Activated naive CD4-positive, alpha-beta T cell treated with anti-CD3 and anti-CD28 coated beads, Interleukin-2, amount 50 U/mL, for 16 hours (primary cell): ENCODE measurements at places on chromosomes 5 and 9.

DNA sequence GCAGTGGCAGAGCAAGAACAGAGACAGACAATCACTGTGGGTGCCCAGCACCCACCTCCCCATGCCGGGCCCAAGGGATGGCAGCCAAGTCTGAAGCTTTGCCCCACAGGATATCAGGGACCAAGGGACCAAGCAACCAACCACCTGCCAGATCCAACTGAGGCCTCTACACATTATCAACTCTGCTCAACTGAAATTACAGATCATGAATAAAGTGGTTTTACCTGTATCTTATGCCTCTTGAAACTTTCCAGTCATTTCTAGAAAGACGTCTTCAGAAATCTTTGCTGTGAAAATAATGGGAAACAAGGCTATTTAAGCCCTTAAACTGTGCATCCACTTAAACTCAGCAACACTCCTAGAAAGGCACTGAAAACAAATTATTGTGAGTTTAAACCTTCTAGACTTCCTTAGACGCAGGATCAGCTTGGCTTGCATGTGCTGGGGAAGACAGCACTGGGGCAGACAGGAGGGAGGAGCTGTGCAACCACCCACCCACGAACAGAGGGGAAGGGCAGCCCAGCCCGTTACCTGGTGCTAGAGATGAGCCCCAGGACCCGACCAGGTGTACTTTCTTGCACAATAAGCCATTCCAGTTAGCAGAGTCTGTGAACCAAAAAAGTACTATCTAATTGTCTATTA, 80.0 kb downstream of the SEMA4D start:
- DNase-seq = no peak

- no peak for DNase-seq
Measured at GRCh38 chr5:160341309-160341870, 29.0 kb upstream of the CCNJL start.

GRCh38 chr5:170362102-170362501, 27.1 kb downstream of the KCNMB1 start:
- no peak for DNase-seq

GRCh38 chr5:169789417-169789940, 152.4 kb downstream of the DOCK2 start:
- DNase-seq = no peak

DNA sequence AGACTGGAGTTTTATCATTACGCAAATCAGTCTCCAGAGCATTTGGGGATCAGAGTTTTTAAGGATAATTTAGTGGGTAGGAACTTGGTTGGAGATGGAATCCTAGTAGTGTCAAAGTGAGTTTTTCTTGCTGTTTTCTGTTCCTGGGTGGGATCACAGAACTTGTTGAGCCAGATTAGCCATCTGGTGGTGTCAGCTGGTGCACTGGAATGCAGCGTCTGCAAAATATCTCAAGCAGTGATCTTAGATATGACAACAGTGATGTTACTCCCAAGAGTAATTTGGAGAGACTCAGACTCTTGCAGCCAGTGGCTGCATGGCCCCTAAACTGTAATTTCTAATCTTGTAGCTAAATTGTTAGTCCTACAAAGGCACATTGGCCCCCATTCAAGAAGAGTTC, 1257.8 kb downstream of the MAT2B start:
- no peak for DNase-seq

DNA sequence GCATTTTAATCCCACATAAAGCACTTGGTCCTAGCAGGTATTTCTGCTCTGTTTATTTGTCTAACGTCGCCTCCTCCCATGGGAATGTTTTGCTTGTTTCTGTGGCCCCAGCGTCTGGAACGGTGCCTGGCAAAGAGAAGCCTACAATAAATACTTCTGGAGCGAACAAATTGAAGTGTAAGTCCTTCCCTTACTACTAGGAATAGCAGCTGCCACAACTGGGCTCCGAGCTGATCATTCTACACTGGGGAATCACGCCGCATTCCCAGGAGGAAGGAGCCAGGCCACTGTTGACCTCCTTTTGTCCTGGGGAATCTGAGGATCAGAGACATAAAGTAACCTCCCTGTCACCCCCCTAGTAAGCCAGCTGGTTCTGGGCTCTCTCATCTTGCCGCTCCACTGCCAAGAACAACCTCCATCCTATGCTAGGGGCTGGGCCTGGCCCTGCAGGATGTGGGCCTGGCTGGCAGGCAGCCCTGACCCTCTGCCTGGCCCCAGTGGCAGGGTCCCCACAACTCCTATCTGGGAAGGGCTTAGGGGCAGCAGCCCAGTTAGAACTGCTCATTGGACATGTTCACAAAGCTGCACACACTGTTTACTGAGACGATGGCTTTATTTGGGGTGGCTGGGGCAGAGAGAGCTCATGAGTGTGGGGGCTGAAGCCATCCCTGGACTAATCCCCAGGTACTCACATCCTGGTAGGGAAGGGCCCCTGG, 82.8 kb downstream of the GTF3C4 start:
- DNase-seq = no peak

DNA sequence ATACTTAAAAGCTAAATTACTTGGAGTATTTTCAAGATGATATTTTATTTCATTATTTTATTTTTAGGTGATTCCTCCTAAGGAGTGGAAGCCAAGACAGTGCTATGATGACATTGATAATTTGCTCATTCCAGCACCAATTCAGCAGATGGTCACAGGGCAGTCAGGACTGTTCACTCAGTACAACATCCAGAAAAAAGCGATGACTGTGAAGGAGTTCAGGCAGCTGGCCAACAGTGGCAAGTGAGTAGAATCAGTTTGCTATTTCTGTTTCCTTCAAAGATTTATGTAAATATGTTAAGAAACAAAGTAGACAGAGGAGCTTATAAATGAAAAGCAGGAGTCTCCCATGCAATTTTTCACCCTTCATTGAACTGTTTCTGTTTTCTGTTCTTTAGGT, 47.8 kb downstream of the KDM4C start:
- no peak for DNase-seq

DNA sequence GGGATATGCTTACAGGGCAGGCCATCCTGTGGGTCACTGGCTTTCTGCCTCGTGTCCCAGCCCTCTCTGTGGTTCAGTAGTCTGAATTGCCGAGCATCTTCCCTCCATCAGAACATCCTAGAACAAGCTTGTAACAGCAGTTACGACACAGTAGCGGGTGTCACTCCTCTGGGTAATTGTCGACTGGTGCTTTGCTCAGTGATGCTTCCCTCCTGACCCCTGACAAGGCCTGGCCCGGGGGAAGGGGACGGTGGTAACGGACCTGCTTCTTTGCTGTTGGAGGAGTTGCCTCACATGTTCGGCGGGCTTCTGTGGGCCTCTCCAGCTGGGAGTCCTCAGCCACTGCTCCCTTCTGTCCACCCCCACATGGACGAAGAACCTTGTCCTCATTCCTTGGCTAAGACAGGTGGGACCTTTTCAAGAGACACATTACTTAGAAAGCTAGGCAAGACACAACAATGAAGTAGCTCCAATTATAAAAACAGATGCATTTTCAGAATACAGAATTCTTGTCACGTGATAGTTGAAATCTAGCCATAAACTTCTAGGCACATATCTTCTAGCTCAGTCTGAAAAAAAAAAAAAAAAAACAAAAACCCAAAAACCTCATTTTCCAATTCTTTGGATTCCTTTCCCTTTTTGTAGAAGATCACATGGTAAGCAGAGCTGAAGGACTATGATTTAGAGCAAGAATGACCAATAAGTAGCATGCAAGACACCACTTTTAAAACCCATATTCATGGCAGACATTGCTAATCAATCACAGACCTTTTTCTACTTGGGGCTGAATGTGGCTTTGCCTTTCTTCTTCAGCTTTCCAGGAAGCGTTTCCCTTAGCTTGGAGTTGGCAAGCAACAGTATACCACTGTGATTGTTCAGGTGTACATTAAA, 25.0 kb downstream of the HMCN2 start:
- no peak for DNase-seq

DNA sequence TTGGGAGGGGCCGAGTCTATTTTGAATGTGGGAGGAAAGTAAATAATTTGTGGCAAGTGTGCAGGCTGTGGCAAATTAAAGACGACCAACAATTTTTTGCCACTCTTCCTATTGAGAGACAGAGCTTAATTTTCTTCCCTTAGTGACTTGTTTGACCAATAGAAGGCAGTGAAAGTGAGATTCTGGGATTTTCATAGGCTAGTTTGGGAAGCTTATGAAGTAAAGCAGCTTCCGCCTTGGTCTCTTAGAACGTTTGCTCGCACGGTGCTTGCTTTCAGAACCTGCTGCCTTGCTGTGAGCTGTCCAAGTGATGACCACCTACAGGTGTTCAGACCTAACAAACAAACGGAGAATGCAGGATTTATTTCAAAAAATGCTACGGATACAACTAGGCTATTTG, 6.7 kb upstream of the OR1N2 start:
- no peak for DNase-seq

GRCh38 chr5:129747572-129748407, at the start of gene MINAR2:
Gene MINAR2 (plus strand): TSS chr5:129748094. CDS start chr5:129748191, 97 bp downstream.
- DNase-seq = no peak

DNA sequence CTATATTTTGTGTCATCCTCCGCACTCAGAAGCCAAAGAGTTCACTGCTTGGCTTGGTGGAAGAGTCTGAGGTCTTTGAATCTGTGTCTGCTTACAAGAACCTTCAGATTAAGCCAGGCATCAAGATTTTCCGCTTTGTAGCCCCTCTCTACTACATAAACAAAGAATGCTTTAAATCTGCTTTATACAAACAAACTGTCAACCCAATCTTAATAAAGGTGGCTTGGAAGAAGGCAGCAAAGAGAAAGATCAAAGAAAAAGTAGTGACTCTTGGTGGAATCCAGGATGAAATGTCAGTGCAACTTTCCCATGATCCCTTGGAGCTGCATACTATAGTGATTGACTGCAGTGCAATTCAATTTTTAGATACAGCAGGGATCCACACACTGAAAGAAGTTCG, 19.2 kb downstream of the TIGD6 start:
- DNase-seq = no peak

DNA sequence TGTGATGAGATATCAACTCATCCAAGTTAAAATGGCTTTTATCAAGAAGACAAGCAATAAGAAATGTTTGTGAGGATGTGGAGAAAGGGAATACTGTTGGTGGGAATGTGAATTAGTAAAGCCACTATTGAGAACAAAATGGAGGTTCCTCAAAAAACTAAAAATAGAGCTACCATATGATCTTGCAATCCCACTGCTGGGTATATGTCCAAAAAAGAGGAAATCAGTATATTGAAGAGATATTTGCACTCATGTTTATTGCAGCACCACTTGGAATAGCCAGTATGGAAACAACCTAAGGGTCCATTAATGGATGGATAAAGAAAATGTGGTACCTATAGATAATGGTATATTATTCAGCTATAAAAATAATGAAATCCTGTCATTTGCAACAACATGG, 25.1 kb downstream of the PPIP5K2 start:
- no peak for DNase-seq

GRCh38 chr5:125521289-125521688, 774.9 kb upstream of the ZNF608 start:
- no peak for DNase-seq

GRCh38 chr5:143152445-143152844, 251.0 kb downstream of the NR3C1 start:
- DNase-seq = no peak

GRCh38 chr9:82475584-82476301, 487.2 kb downstream of the SPATA31D1 start:
- no peak for DNase-seq

DNA sequence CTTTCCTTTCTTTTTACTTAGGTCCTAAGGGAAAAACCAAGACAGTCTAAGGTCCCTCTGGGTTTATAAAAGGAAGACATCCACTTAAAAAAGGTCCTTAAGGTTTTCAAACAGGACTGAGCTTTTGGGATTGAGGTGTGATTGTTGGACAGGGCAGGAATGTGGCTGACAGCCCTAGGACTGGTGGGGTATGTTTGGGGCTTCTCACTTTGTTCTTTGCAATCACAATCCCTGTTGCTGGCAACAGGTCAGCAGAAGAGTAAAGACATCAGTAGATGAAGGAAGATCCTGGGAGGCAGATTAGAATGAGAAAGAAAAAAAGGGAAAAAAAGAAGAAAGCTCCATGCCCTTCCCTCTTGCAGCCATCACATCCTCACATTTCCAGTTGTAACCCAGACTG, 101.4 kb upstream of the TARS1 start:
- DNase-seq = no peak
